Activated CD4-positive, alpha-beta T cell treated with anti-CD3 and anti-CD28 coated beads, Interleukin-2, amount 50 U/mL, for 1 hour (primary cell): ENCODE measurements at places on chromosomes 6 and 20.

GRCh38 chr20:57040466-57040865, 226.0 kb downstream of the BMP7 start:
- DNase-seq: no peak

DNA sequence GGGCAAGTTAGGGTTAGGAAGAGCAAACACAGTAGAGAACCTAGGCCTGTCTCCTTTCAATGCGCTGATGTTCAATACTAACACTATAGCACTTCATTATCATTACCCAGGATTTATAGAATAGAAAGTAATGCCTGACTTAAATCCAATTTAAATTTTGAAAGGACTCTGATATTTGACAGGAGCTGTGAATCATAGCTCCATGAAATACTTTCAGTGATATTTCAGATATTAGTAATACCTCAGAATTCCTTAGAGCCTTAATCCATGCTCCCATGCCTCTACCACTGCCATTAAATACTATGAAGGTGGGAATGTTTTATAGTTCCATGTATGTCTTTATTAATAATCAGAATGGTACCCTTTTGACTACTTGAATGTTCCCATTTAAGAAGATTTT, 530.2 kb downstream of the BCKDHB start:
- DNase-seq: no peak

GRCh38 chr6:89023591-89024441, 56.7 kb upstream of the PNRC1 start:
- no peak for DNase-seq

- DNase-seq: no peak
These were observed 51.4 kb upstream of the NUP153 start for GRCh38 chr6:17758119-17758518.

GRCh38 chr20:57392512-57393271, 1.5 kb downstream of the RBM38 start:
- peak; percentile 81 for DNase-seq

- DNase-seq: no peak
These were observed 107.9 kb downstream of the EPM2A start for GRCh38 chr6:145627451-145627850.

DNA sequence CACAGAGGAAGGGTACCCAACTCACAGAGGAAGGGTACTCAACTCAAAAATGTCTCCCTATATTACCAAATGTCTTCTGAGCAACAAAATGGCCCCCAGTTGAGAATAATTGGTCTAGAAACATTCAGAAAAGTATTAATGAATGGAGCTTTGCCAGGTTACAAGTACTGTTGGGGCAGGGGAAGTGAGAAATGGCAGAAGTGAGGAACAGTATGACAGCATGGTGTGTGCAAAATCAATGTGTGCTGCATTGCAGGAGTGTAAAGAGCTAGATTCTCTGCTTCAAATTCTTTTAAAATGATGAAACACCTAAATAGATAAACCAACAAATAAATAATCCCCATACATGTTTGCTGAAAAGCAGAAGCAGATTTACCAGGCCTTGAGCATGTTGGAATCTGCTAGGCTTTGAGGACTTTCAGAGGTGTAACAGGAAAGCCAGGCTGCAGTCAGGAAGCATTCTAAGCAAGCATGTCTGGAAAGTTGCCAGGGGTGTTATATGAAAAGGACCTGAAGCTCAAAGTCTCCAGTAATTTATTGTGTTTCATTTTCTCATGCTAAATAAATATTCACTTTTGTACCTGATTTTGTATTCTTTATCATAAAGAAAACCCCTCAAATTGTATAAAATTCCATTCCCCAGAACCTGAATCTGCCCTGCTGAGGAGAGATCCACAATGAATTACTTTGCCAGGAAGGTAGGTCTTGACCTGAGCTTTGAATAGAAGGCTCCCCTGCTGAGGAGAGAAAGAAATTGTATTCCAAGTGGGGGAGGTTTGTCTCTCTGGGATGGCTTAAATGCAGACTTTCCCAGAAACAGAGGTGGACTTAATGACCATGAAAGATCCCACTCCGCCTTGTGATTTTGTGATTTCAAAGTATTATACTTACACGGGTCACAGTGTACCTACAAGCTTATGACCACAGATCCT, 265.0 kb upstream of the MARCKS start:
- no peak for DNase-seq

DNA sequence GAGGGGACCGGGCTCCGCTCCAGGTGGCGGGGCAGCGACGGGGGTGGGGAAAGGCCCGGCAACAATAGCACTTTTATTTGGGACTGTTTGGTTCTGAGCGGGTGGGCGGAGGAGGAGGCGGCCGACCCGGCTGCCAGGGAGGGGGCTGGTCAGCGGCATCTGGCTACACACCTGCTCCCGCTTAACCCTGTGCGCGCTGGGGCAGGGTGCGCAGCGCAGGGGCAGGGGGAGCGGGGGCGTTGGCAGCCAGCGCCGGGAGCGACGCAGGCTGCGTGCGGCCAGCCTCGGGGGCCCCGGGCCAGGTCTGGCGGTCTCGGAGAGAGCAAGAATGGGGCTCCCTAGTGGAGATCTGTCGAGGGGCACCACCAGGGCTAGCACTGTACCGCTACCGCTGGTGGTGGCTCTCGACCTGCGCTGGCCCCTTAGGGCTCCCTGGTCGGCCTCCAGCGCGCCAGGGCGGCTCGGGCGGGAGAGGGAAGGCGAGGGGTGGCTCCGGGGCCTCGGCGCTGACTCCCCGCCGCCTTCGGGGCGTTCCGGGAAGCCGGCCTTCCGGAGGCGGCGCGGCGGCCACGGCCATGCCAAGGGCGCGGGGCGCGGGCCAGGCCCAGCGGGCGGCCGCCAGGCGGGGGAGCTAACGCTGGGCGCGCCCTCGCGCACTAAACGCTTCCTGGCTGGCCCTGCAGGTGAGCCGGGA, 92.4 kb downstream of the NCR2 start:
- DNase-seq: peak; percentile 13

DNA sequence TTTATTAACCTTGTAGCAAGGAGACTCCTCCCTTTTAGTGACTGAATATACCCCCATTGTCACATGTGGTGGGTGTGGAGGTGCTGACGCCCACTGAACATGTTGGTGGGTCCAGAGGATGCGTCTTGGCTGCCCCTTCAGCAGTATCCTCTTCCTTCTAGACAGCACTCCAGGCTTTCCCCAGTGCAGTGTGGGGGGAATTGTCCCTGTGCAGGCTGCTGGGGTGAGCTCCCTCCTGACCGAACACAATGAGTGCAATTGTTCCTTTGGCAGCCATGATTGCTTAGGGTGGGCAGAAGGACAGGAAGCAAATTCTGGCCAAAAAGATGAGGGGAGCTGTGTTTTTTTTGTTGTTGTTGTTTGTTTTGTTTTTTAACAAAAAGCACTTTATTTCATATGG, 209.3 kb upstream of the PDE10A start:
- DNase-seq: no peak

DNA sequence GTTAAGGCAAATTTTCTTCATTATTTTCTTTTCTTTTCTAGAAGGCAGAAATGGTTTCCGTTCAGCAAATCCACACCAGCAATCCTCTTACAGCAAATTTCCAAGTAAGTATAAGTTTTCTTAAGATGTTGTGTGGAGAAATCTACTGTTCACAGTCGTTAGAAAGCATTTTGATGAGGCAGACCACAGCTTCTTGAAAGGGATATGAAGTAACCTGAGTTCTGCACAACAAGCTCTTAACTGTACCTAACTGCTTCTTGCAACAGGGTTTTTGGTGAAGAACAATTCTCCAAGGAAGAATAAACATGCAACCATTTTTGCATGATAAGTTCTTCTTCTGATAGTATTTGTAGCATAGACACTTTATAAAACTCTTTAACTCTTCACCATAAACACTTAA, 45.3 kb upstream of the STXBP5 start:
- no peak for DNase-seq

GRCh38 chr6:69802995-69803394, 6.2 kb upstream of the LMBRD1 start:
- DNase-seq: no peak

- no peak for DNase-seq
These were observed 83.0 kb downstream of the HFE start for GRCh38 chr6:26170181-26170580.

GRCh38 chr20:5136096-5136495, 9.3 kb downstream of the CDS2 start:
- DNase-seq: no peak

DNA sequence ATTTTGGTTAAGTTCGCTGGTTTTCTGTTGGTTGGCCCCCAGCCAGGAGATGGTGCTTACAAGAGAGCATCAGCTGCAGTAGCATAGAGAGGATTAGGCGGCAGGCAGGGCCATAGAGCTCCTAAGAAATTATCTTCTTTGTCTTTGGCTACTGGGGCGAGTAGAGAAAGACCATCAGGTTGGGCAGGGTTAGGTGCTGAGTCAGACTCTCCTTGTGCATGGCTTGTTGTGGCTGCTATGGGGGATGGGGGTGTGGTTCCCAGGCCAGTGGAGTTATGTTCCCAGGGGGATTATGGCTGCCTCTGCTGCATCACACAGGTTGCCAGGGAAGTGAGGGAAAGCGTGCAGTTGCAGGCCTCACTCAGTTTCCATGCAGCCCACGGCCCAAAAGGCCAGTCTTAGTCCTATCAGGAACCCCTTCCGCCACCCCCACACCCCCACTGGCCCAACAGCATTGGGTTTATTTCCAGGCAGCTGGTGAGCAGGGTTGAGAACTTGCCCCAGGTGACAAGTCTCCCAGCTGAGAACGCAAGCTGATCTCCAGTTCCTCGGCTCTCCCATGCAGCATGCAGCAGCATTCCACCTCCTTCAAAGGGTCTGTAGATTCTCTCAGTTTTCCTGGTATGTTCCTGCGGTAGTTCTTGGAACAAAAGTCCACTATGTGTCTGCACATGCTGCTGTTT, 243.7 kb downstream of the UTRN start:
- no peak for DNase-seq

DNA sequence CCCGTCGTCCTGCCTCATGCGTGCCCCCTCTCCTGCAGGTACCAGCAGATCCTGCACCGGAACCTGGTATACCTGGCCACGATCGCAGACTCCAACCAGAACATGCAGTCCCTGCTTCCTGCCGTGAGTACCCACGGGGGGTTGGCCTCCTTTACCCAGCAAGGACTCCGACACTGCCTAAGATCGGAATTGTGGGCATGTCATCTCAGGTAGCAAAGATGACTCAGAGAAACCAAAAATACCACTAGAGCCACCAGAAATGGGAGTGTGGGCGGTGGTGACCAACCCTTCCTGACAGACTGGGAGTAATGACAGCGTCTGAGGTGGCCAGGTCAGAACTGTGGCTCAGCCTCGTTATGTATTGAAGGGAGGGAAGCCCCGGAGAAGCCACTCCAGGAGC, 16.3 kb downstream of the SS18L1 start:
- DNase-seq: no peak

DNA sequence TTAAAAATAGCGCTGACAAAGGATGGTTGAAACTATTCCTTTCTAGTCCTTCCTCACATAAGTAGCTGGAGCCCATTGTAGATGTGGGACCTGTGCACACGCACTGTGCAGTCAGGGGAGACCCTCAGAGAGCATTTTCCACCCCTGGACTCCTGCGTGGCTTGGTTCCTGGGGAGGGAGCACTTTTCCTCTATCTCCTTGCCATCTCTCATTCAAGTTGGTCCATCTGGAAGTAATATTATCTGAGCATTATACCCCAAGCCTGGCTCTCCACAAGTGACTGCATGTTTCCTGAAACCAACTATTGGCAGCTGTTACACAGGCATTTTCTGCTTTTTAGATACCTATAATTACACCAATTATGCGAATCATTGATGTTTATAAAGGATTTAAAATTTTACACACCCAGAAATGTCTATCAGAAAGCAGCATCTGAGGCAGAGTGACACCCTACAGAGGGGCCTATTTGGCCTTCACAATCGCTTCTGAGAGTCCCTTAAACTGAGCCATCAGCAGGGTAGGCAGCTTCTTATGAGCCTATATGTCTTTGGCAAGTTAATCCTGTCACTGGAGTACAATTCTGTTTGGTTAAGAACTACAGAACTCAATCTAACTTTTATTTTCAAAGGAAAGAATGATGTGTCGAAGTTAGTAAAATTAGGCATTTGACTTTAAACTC, 18.7 kb downstream of the SOX4 start:
- DNase-seq: no peak

DNA sequence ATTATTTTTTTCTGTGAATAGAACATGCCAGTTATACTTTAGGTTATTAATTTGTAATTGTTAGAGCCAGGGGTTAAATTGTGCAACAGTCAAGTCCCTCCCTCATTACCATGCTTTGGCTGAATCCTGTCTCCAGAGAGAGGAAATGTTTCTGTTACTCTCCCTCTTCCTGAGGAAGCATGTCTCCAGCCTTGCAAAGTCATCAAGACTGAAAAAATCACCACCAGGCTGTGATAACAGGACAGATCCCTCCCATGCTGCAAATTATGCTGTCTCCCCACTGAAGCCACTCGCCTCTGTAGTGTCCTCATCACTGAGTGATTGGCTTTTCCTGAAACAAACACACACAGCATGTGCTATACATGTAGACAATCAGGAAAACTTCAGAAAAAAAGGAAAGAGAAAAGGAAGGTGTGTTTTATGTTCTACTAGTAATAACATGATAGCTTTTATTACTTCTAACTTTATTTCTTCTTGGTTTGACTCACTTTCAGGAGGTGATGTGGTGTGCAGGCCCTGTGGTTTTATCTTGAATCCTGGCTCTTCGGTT, 290.0 kb upstream of the JAG1 start:
- no peak for DNase-seq

- no peak for DNase-seq
These were observed 7.3 kb downstream of the RGS17 start for GRCh38 chr6:153123801-153124200.
